ENCODE measurements at places on chromosomes 5 and 9.

DNA sequence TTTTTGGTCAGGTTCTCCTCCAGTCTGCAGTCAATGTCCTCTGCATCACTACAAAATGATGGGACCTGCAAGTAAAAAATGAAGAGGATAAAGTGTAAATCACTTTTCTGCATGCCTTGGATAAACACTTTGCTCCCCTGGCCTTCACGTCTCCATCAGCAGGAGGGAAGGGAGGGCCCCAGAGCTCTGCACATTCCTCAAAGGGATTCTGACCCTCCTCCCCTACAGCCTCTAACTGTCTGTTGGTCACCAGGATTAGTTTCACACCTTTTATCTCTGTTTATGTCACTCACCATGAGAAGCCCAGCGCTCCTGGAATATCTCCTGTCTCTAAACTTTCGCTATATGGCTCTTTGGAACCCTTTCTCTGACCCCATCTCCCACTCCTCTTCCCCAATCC lies 103.3 kb downstream of the SVEP1 start:
- no peak for DNase-seq

DNA sequence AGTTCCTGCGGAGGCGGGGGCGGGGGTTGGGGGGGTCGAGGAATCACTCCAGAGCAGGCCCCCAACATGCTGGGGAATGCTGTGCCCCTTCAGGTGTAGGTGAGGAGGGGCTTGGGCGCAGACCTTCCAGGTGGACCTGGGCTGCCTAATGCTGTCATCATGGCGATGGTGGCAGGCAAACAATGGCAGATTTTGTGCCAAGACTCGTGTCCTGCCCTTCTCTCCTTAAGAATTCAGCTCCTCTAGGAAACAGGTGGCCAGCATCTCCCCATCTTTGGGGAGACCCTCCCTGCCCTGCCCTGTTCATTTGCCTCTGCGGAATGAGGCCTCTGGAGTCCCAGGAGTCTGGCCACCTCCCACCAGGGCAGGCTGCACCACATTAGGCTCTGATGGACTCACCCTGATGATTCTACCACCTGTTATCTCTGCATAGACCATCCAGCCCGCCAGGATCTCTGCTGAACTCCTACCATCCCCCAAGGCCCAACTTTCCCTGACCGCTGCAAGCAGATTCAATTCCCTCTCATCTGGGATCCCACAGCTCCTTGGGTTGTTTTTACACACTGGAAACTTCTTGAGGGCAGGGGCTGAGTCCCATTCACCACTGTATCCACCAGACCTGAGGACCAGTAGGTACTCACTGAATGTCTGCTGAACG lies 10.9 kb upstream of the SLC25A51 start:
- DNase-seq: no peak

DNA sequence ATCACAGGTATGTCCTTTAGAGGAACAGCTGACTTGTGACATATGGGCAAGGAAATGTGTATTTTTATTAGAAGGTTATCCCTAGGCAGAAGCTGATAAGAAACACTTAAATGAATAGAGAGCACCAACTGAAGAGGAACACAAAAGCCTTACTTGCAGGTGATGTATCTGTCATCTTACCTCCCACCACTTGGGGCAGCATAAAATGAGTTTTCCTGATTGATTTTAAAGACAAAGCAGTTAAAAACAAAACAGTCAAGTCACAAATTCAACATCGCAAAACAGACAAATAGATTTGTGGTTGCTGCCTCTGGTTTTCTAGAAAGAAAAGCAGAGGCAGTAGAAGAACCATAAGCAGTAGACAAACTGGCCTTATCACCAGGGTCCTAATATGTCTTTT lies 302.4 kb upstream of the ZNF462 start:
- DNase-seq: no peak

DNA sequence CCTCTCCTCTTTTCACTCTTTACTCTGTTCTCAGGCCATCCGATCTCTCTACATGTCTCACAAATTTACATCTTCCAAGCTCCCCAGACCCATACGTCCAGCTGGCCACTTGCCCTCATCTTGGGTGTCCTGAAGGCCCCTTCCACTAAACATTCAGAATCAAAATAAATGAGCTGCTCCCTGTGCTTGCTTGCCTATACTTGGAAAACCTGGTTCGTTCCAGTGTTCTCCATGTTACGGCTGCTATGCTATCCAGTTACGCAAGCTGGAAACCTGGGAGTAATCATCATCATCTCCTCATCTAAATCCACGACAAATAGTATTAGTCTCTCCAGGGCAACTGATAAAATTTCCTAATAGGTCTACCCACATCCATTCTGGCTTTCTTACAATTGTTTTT lies 165.0 kb upstream of the FBXL17 start:
- DNase-seq: no peak

DNA sequence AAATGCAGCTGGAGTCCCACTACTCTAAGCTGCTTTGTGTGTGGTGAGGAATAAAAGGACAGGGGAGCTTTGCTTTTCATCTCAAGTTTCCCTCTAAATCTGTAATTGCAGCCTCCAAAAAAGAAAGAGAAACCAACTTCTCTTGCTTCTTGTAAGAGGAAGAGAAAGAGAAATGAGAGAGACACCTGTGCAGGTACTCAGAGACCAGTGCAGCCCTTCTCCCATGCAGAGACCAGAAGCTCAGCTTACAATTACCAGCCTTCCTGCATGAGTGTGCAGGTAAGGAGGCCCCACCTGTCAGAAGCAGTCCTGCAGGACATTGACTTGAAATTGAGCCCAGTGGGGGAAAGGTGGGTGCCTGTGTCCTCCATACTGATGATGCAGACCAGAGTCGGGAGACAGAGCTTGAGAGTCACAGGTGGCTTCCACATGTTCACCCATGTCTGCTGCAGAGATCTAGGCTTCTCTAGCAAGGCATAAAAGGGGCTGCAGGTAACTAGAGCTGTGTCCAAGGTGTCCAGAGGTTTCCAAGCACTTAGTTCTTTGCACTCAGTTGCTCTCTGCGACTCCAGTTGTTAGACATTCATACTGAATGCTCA lies 15.3 kb upstream of the MED10 start:
- no peak for DNase-seq

DNA sequence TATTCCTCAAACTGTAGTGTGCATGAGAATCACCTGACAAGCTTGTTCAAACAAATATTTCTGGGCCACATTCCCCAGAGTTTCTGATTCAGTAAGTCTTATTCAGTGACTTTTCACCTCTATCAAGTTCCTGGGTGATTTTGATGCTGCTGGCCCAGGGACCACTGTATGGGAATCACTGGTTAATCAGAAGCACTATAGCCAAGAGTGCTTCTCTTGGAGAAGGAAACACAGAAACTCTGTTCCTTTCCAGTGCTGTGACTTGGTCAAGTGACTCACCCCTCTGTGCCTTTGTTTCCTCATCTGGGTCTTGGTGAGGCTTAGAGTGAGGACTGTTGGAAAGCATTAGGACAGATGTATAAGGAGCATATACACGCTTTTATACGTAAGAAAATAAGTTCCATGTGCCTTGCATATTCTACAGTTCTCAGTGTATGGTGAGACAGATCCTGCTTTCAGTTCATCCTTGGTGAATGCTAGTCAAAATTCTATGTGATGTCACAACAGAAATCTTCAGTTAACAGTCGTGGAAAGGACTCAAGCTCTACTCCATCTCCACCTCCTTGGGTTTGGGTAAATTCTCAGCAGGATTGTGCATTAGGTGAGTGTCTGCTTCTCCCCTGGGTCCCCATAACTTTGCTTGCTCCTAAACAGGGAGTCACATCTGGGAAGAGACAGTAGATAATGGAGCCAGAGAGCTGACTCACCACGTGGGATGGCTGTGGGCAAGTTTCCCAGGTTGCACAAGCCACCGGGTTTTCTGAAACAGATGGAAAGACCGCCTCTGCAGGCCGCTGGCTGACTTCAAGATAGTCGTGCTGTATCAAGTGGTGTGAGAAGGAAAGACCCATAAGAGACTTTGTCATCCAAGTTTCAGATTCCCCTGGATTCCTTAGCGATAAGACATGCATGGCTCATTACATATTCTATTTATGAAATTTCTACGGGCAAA lies 117.0 kb downstream of the NXNL2 start:
- DNase-seq: peak; percentile 92

GRCh38 chr5:60332244-60333004 lies 367.5 kb downstream of the DEPDC1B start:
- no peak for DNase-seq

DNA sequence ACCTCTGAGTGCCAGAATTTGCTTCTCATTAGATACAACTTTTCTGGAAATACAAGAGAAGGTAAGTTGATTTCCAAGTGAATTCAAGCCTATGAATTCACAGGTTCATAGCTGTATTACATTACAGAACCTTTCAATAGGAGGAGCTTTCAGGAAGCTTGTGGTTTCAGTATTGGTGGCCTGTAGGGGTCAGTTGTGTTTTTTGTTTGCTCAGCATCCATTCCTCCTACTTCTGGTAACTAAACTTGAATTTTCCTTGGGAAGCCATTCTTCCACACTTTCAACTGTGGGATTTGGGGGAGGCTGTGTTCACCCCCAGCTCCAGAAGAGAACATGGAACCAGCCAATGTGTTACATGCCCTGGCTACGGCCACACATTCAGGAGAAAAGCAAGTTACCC lies 5.6 kb upstream of the CYSTM1 start:
- DNase-seq: no peak

GRCh38 chr9:27595733-27596132 lies 22.5 kb upstream of the C9orf72 start:
- no peak for DNase-seq

- DNase-seq: no peak
Observed at GRCh38 chr5:78320401-78320800, 25.9 kb upstream of the AP3B1 start.

GRCh38 chr5:86460519-86460918 lies 157.2 kb upstream of the COX7C start:
- no peak for DNase-seq

DNA sequence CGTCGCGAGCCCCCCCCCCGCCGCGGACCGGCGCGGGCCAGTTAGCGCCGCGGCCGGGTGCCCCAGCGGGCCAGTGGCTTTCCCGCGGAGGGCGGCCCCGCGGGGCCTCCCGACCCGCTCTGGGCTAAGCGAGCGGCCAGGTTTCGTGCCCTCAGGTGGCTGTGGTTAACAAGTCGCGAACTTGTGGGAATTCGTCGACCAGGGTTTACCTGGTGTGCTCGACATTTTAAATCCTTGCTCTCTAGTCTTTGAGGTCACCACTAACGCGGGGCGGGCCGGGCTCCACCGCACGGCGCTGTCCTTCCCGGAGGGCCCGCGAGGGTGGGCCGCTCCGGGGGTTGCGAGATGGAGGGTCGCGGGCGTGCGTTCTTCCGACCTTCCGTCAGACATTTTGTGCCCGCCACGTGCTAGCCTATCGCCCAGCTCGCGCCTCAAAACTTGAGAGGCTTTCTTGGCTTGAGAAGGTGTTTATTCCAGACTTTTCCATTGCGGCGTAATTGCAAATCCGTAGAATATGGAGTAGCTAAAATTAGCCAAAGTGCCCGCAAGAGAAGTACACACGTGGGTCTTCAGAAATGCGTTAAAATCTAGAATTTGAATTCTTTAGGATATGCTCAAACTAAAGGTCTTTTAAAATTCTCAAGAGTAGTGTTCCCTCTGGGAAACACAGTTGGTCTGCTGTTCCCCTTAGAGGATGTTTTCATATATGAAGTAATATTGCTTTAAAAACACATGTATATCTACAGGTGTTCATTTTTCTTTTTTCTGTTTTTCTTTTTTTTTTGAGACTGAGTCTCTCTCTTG lies 2.1 kb downstream of the ANP32B start:
- no peak for DNase-seq

DNA sequence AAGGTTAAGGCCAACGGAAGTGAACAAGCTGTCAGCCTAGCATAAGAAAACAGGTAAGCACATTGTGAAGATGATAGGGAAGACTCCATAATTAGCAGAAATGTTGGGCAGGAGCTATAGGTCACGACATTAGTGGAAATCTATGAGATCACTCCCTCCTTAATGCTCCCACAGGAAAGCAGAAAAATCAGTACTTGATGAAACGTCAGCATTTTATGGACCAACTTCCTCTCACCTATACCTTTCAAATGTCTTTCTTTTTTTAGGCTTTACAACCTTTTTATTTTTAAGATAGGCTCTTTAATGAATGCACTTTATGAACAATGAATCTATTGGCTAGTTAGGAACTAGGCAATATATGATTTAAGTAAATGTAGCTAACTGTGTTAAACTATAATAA lies 29.4 kb upstream of the HCN1 start:
- DNase-seq: no peak

All from AG09319 (cell line).